ENCODE measurements at places on chromosomes 4 and X.
A peak's percentile ranks its signal among the peaks of the same experiment; 100 is the strongest.

DNA sequence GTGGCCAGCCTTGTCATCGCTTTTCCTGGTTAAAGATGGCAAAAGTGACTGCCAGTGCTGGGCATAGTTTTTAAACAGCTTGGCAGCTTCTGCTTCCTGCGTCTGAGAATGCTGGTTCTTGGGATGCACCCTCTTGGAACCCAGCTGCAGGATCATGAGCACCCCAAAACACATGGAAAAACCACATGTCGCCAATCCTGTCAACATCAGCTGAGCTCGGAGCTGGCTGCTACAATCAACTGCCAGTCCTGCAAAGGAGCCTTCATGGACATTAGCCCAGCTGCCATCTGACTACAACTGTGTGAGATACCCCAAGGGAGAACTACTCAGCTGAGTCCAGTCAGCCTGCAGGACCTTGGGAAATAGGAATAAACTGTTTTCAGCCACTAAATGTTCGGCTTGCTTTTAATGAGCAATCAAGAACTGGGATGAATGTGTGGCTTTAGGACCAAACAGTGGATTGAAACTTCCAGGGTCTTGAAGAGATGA lies 31.0 kb downstream of the OSTC start:
- DNase-seq = no peak

- no peak for DNase-seq
Observed at GRCh38 chrX:39688576-39689375, 409.0 kb downstream of the BCOR start.

- DNase-seq = no peak
Observed at GRCh38 chrX:131802836-131803626, 220.1 kb upstream of the STK26 start.

- DNase-seq = no peak
Observed at GRCh38 chr4:120005076-120005475, 61.6 kb downstream of the MAD2L1 start.

- DNase-seq = no peak
Observed at GRCh38 chr4:38691251-38692008, 27.4 kb downstream of the KLF3 start.

DNA sequence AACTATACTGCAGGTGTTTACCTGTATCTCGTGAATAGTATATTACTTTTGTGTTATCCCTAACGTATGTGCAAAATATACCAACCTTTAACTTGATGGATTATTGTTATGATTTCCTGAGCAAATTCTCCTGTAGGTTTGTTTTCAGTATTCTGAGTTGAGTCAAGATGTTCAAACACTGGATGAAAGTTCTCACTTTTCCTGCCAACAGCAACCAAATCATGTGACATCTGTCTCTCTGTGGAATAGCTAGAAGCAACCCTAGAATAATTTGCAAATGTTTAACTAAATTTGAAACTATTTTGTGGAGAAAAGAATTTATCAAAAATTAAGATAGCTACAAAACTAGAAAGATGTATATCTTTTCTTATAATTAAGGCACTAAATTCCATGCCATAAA lies 35.6 kb downstream of the BCLAF3 start:
- no peak for DNase-seq

GRCh38 chr4:147924604-147925412 lies 192.9 kb downstream of the ARHGAP10 start:
- no peak for DNase-seq

- DNase-seq = no peak
Observed at GRCh38 chr4:45316257-45316656, 589.9 kb upstream of the GNPDA2 start.

- no peak for DNase-seq
Observed at GRCh38 chr4:140344101-140344500, 29.3 kb upstream of the SCOC start.

- no peak for DNase-seq
Observed at GRCh38 chrX:144768540-144768939, 478.8 kb upstream of the SPANXN1 start.

DNA sequence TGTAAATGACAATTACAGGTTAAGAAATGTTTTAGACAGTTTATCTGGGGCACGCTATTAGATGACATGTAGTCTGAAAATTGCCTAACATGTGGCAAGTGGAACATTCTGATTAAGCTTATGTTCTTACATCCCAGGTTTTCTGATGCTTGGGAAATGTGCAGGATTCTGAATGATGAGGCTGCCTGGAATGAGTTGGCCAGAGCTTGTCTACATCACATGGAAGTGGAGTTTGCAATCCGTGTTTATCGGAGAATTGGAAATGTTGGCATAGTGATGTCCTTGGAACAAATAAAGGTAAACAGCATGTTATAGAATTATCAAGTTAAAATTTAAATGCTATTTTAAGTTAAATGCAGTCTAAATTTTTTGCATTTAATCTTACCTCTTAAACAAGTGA lies 49.3 kb downstream of the WDR19 start:
- no peak for DNase-seq

- DNase-seq = peak; percentile 22
Observed at GRCh38 chr4:123564758-123565346, 168.3 kb downstream of the SPRY1 start.

- no peak for DNase-seq
Observed at GRCh38 chr4:164023214-164023613, 528.7 kb downstream of the TMA16 start.

DNA sequence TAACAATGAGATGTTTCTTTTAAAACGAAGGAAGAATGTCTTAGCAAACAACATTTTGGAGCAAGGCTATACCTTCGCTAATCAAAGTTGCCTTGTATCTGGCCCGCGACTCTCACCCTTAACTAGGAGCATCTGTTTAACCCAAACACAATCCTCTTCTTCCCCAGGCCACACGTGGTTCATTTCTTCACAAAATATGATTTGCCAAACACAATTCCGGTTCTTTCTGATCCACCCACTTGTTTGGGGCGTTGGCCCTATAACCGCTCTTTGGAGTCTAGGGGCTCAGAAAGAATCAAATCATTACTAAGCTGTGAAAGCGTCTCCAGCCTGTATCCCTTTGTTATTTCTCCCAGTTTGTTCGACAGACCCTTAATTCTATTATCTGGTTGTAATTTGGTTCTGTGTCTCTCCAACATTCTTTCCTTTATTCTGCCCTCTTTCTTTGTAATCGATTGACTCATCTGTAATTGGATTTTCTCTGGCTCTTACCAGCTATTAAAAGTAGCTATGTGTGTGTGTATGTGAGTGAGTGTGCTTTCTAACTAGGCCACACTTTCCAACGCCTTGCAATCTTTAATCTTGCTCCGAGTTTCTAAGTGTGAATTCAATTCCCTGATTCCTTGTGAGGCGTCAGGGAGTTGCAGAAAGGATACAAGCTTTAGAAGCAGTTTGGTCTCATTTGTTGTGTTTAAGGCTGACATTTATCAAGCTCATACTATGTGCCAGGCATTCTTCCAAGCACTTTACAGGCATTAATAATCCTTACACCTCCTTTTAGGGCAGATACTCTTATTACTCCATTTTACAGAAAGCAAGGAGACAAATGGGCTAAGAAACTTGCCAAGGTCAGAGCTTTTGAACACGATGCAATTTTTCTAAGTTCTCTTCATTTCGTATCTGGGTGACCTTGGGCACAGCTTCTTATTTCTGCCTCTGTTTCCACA lies 138.6 kb upstream of the CPEB2 start:
- DNase-seq = no peak

DNA sequence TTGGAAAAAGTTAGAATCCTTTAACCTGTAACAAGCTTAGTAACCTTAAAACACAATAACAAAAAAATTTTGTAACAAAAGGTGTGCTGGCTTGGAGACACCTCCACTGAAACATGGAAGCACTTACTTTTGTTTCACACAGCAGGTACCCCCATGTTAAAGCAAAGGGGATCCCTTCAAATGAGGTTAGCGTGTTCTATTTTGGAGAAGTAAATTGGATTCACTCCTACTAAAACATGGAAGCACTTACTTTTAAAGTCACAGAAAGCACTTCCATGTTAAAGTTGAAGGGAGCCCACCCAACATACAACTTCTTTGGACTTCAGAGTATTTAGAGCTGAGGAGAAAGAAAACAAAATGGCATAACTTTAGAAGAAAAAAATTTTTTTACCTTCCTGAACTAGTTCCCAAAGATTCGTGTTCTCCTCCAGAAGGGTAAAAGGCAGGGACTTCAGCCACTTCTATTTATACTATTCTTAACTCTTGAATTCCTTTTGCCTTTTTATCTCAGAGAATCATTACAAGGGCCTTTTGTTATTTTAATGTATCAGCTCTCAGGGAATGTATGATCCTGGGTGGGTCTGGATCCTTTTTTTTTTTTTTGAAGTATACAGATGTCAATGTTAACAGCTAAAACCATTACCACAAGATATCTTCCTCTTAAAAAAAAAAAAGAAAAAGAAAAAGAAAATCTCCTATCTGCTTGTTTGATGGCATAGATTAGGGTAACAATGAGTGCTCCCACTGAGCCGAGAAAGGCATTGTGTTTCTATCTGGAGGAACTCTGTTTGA lies 11.5 kb downstream of the LARP7 start:
- DNase-seq = no peak

- DNase-seq = no peak
Observed at GRCh38 chr4:48361012-48361400, 19.7 kb downstream of the SLAIN2 start.

- no peak for DNase-seq
Observed at GRCh38 chr4:38612646-38613414, 51.2 kb upstream of the KLF3 start.

DNA sequence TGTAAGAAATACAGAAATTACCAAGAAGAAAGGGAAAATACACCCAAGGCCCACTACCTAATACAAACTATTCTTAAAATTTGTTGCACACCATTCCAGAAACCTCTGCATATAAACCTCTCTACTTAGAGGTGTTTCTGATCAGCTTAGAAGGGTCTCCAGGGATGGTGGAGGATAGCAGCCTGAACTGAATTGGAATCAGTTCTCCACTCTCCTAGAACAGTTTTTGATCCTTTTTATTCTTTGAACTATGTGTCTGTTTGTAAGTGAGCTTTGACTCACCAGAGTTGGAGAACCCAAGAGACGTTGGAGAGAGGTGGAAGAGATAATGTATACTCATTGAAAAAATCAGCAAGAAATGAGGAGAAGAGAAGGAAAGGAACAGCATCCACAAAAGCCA lies 96.6 kb upstream of the OTUD4 start:
- DNase-seq = no peak

- no peak for DNase-seq
Observed at GRCh38 chr4:3766785-3767569, 792 bp downstream of the ADRA2C start.

- DNase-seq = no peak
Observed at GRCh38 chrX:134186362-134187121, 50.4 kb upstream of the CCDC160 start.

- no peak for DNase-seq
Observed at GRCh38 chrX:71178908-71179307, 34.3 kb downstream of the NLGN3 start.

- DNase-seq = no peak
Observed at GRCh38 chrX:8850478-8850877, 49.3 kb upstream of the FAM9A start.

GRCh38 chr4:183554878-183555585 lies 50.2 kb downstream of the ING2 start:
- no peak for DNase-seq

DNA sequence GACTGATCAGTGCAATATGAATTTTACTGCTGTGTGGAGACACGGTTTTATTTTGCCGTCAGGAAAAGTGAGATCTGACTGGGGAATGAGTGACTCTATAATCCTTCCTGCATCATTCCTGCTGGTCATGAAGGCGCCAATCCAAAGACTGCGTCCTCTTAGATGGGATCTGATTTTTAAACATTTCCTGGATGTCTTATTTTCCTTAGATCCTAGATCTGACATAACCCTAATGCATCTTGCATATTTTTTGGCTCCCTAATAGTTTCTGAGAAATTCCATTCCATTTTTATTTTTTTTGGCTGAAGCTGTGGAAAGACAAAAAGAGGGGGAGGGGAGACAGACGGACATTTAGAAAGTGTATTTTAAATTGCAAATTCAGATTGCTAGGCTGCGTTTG lies 454.9 kb upstream of the FAT1 start:
- DNase-seq = no peak

- DNase-seq = no peak
Observed at GRCh38 chr4:107283587-107284559, 247.8 kb upstream of the DKK2 start.

DNA sequence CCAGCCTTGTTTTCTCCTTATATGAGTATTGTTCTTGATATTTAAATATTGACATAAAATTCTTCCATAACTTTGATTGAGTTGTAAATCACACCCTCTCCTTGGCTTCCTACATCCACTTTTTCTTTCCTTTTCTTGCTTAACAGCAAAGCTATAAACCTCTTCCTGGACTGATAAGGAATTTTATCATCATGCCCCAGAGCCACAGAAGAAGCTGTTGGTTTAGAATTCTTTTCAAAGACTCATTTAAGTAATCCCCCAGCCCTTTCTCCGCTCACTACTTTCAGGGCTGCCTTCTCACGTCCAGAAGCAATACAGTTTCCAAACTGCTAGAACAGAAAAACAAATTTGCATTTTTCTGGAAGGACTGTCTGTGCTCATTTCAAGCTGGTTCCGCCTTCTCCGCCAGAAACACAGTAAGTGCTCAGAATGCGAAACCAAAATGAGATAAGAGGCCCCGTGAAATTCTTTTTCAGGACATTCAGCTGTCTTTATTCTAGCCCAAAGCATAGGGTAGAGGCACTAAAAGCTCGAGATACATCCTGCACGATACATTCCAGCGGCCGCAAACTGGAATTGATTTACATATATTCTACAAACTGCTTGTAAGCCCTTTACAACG lies 849 bp downstream of the MID1 start:
- DNase-seq = no peak

- DNase-seq = no peak
Observed at GRCh38 chrX:107673431-107673830, 45.1 kb downstream of the PRPS1 start.

- DNase-seq = no peak
Observed at GRCh38 chr4:42167709-42168108, 15.3 kb upstream of the BEND4 start.

All from stimulated activated CD8-positive, alpha-beta memory T cell treated with anti-CD3 and anti-CD28 coated beads, Interleukin-7, amount 100 ng/mL, for 1 hour (primary cell).